ENCODE measurements at places on chromosomes 3 and 15. TPM values are rescaled to one million over a fixed set of nuclear protein-coding genes. Genes with fewer than 3 reads are reported as not detected.

GRCh38 chr3:27671101-27671500 is 51.0 kb downstream of the EOMES start:
- no peak for DNase-seq

DNA sequence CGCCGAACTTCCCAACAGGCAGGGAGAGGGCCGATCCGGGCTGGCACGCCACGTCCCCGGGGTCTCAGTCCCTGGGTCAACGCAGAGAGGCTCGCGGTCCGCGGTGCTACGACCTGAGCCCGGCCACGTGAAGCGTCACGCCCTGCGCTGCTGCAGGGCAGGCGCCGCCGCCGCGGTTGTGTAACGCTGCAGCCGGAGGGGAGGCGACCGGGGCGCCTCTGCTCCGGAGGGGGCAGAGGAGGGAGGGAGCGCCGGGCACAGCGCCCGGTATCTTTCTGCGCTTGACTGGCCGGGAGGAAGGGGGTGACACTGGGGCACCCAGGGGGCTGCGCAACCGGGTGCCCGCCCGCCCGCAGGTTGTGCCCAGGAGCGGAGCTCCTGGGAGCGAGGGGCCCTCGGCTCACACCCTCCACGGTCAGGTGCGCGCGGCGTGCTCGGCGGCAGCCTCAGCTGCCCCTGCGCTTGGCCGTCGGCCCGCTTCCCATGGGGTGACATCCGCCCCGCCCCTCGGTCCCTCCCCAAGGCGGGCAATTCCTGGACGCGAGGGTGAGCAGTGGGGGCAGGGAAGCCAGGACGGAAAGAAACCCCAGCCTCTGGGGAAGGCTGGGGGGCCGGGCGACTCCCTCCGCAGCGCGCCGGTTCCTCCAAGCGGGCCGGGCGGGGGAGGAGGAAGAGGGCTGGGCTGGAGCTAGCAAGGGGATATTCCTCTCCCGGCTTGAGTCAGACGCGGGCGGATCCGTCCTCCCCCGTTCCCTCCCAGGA is 852 bp upstream of the BHLHE40 start:
- peak; percentile 85 for DNase-seq

GRCh38 chr3:109743981-109744380 is 406.6 kb upstream of the DPPA4 start:
- DNase-seq, result no peak

Gene FBXW12
- total RNA-seq, result not detected

Gene CAMP
- total RNA-seq, result not detected

Data from dermis microvascular lymphatic vessel endothelial cell (primary cell).